ENCODE measurements at places on chromosomes 7 and 10.

GRCh38 chr7:97450516-97450915, 281.4 kb upstream of the TAC1 start:
- DNase-seq: no peak

DNA sequence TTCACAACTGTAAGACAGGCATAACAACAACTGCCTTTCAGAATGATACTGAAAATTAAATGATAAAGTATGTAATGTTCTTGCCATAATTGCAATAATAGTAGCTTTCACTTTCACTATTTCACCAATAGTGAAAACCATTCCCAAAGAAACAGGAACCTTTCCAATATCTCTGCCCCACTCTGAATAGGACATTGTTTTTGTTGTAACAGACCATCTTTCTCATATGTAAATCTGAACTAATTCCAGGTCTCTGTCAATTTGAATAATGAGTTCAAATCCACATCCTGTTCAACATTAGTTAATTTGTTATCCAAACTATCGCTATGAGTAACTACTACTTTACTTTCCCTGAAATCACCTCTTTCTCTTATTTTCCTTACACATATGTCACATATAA, 148.0 kb downstream of the LRRN3 start:
- DNase-seq: no peak

DNA sequence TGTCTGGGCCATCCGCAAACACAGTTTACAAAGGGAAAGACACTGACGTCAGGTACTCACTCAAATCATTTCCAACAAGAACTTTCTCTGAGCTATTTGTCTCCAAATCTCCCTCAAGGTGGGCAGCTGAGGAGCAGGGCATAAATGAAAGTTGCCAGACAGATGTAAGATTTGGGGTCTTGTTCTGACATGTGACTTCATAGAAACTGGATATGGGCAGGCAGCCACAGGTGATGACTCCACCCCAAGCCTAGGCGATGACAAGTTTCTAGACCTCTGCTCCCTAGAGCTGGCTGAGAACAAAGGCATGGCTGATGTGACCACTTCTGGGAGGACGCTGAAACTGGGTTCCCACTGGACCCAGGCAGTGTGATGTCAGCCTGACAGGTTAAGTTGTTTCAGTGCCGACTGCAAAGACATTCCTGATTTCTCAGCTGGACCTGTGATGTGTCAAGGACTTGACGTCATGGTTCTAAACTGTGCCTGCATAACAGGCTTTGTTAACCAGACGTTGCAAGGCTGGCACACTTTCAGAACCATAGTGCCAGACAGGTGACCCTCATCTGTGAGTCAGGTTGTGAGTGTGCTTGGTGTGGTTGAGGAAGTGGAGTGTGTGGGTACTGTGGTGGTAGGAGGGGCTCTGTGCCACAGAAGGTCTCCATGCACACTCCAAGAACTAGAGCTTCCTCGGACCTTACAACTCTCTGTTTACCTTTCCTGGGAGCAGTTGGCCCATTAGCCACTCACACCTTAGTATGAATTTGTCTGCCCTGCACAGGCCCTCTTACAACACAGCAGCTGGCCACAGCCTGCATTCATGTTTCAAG, 39.9 kb upstream of the EBF3 start:
- DNase-seq: no peak

DNA sequence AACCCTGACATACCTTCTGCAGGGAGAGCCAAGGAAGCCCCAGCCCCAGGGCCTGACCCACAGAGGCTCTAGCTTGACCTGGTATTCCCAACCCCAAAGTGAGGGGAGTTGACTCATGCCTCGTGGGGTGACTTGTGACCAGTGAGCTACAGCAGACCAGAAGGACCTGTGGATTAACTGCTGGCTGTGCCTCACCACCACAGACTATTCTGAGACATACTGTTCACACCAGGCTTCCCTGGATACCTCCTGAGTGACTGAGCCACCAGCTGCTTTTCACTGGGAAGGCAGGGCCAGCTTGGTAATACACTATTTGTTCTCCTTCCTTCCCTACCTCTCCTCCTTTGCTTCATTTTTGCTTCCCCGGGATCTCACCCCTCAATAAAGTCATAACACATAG, 7.3 kb downstream of the PLXNA4 start:
- DNase-seq: no peak

GRCh38 chr10:100184840-100185239, 989 bp downstream of the ERLIN1 start:
- DNase-seq: no peak

GRCh38 chr7:113810080-113810744, 108.6 kb downstream of the PPP1R3A start:
- no peak for DNase-seq

DNA sequence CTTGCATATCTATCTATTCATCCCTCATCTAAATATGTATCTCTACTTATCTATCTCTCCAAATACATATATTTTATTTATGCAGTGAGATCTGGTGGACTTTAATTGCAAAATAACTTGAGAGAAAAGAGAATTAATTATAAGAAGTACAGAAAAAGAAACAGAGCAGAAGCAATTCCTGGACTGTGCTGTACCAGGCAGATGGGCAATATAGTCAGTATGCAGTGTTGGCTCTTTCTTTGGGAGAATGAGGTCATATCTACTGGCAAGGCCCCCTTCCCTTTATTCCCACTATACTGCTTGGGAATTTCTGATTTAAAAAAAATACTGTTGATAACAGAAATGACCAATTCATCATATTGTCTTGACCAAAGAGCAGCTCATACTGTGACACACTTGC, 49.0 kb upstream of the TOMM7 start:
- no peak for DNase-seq

- no peak for DNase-seq
Observed at GRCh38 chr7:28177836-28178235, 2.8 kb downstream of the JAZF1 start.

DNA sequence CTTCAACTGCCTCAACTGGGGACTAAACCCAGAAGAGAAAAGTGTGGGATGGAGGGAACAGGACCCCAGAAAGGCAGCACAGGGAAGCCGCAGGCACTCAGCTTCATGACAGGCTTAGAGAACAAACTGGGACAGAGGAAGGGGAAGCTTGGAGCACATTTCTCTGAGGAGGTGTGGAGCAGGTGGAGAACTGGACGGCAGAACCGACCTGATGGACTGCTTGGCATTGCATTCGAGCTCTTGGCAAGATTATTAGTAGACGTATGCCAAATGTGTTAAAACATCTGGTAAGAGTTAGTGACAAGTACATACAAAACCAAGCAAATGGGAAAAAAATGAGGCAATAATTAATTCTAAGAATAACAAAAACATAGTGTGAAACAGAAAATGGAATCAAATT, 335.7 kb downstream of the SFMBT2 start:
- no peak for DNase-seq

GRCh38 chr10:100737355-100738054, 7.9 kb upstream of the PAX2 start:
- no peak for DNase-seq

- no peak for DNase-seq
Observed at GRCh38 chr10:59562126-59562525, 147.5 kb downstream of the SLC16A9 start.

DNA sequence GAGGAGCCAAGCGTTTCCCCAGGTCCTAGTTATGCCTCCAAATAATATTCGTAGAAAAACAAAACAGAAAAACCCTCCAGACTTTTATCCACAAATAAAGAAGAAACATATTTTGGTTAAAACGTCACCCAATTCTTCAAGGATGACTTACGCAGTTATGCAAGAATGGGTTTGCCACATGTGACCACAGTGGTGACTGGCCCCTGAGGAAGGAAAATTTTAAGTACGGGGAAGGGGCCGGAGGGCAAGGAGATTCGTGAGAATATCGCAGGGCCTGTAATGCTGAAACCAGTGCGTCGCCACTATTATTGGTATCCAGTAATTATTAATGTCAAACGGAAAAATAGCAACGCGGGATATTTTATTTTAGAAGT, 537 bp upstream of the MRPS24 start:
- DNase-seq: no peak

GRCh38 chr10:67864607-67865371, 19.7 kb upstream of the SIRT1 start:
- no peak for DNase-seq

- DNase-seq: no peak
Observed at GRCh38 chr10:5658871-5659618, 7.3 kb downstream of the ASB13 start.

GRCh38 chr7:128151635-128152034, 89.4 kb upstream of the LEP start:
- DNase-seq: no peak

Data from NCI-H1105 (cell line).